Activated CD4-positive, alpha-beta T cell treated with anti-CD3 and anti-CD28 coated beads, Interleukin-2, Interleukin-4, amounts not matched to agents 100 ng/mL and 50 ng/mL, durations not matched to agents 16 hours and 8 hours (primary cell): ENCODE measurements at places on chromosomes 1 and 21.
A peak's percentile ranks its signal among the peaks of the same experiment; 100 is the strongest.

DNA sequence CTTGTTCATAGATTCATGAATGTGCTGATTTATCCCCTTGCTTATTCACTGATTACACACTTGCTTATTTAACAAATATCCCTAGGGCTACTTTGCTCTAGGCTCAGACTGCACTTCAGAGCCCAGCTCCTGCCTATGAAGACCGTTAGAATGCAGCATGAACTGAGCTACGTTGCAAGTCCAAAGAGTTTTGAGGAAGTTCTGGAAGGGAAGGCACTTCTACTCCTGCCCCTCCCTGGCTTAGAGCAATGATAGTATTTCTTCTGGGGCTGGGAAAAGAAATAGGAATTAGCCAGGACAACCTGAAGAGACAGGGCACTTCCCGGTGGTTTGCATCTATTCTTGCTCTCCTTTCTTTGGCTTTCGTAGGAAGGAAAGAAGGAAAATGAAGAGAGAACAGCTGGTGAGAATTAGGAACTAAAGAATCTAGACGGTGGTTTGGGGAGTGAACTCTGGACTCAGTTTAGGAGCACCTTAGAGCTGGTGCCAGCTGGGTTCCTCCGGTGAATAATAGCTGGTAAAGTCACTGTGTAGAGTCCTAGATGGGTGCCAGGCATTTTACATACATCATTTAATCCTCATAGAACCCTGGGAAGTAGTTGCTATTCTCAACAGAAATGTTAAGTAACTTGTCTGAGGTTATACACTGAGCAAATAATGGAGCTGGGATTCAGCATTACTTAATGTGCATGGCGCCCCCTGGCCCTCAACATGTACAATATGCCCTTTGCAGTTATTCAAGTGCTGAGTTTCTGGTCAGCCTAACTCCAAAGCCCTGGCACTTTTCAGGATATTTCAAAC lies 65.9 kb downstream of the NDUFS5 start:
- no peak for DNase-seq

DNA sequence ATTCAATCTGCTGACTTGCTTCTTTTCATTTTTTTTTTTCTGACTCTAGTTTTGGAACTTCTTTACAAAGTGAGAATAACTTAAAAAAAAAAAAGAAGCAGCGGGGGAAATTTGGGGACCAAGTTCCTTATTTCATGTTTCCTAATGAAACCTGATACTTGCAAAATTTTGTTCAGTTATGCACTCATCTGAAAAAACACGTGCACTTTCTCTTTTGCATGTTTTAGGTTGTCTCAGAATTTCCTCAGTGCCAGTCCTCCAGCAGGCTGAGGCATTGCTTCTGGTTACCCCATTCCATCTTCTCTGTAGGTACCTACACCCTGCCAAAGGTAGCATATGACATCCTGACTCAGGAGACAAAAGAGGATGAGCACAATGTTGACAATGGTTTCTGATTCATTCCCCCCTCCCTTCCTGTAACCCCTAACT lies 299.7 kb downstream of the GRIK1 start:
- DNase-seq, result no peak

DNA sequence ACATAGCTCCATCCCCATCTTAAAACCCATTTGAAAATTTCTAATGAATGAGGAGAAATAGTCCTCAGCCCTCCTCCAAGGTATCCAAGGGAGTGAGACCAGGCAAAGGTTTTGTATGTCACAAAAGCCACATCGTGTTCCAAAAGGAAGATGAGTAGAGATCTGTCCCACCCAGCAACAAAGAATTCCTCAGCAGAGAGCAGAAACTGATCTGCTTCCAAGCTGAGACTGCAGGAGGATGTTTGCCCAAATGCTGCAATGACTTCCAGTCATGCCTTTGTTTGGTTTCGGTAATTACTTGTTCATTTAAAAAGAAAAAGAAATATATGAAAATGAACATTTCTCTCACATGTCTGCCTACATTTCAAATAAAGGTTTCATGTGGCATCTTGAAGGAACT lies 186.9 kb downstream of the SETD4 start:
- no peak for DNase-seq

GRCh38 chr1:235990330-235990795 lies 74.5 kb downstream of the NID1 start:
- no peak for DNase-seq

- peak; percentile 11 for DNase-seq
Observed at GRCh38 chr1:174160109-174160473, 771 bp downstream of the RABGAP1L start.

GRCh38 chr1:231808116-231808515 lies 181.5 kb downstream of the DISC1 start:
- no peak for DNase-seq
